ENCODE measurements at places on chromosomes 7 and 10. TPM values are rescaled to one million over a fixed set of nuclear protein-coding genes. Genes with fewer than 3 reads are reported as not detected.

BTBD16 gene
- not detected for total RNA-seq

- H3K36me3 ChIP-seq: no peaks in the 10 kb centered on the region
- no peak overlapping the region for H3K4me3 ChIP-seq
- no peaks in the 10 kb centered on the region for H3K27me3 ChIP-seq
- no peak overlapping the region for H3K27ac ChIP-seq
These were observed 8.0 kb downstream of the ELFN1 start for GRCh38 chr7:1678081-1678543.

GRCh38 chr7:109476409-109476808, 906.7 kb downstream of the DNAJB9 start:
- H3K36me3 ChIP-seq: no peaks in the 10 kb centered on the region
- no peaks in the 10 kb centered on the region for H3K4me1 ChIP-seq
- H3K27me3 ChIP-seq: no peaks in the 10 kb centered on the region
- H3K4me3 ChIP-seq: no peak overlapping the region
- DNase-seq: no peak

GRCh38 chr7:137611606-137612005, 235.2 kb downstream of the DGKI start:
- H3K27me3 ChIP-seq: no peaks in the 10 kb centered on the region
- H3K36me3 ChIP-seq: no peaks in the 10 kb centered on the region
- no peak for DNase-seq
- no peak overlapping the region for H3K4me3 ChIP-seq
- H3K4me1 ChIP-seq: no peaks in the 10 kb centered on the region

GRCh38 chr7:154844955-154845354, 158.0 kb downstream of the PAXIP1 start:
- no peak for DNase-seq
- H3K27ac ChIP-seq: no peak overlapping the region
- no peaks in the 10 kb centered on the region for H3K27me3 ChIP-seq
- H3K4me3 ChIP-seq: no peak overlapping the region

DNA sequence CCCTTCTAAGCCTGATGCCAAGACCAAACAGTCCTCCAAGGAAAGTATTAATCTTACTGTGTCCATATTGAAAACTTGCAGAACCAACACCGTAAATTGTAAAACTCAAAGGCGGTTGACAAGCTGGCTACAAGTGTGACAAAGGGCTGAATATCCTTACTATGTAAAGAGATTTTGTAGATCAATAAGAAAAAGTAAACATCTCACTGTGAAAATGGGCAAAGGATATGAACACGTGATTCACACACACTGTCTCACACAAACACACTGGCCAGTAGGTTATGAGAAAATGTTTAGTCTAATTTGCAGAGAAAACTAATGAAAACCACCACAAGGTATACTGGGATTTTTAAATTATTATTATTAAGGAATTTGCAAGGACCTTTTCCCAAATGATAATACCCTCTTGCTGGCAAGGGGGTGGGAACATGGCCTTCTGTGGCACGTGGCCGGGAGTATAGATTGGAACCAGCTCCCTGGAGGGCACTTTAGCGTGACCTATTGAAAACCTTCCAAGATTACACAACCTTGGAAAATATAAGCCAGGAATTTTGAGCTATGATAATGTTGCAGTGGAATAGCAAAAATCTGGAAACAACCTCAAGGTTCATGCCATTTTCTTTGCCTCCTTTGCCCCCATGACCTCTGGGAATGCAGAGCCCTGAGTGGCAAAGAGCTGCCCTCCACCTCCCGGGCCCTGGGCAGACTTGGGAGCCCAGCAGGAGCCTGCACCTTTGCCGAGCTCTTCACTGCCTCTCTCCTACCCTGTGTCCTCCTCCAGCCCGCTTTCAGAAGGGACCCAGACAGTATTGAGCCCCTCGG, 26.2 kb upstream of the SLC29A3 start:
- H3K27ac ChIP-seq: no peak overlapping the region
- no peaks in the 10 kb centered on the region for H3K27me3 ChIP-seq
- no peak for DNase-seq
- no peaks in the 10 kb centered on the region for H3K36me3 ChIP-seq
- no peak overlapping the region for H3K4me3 ChIP-seq

DNA sequence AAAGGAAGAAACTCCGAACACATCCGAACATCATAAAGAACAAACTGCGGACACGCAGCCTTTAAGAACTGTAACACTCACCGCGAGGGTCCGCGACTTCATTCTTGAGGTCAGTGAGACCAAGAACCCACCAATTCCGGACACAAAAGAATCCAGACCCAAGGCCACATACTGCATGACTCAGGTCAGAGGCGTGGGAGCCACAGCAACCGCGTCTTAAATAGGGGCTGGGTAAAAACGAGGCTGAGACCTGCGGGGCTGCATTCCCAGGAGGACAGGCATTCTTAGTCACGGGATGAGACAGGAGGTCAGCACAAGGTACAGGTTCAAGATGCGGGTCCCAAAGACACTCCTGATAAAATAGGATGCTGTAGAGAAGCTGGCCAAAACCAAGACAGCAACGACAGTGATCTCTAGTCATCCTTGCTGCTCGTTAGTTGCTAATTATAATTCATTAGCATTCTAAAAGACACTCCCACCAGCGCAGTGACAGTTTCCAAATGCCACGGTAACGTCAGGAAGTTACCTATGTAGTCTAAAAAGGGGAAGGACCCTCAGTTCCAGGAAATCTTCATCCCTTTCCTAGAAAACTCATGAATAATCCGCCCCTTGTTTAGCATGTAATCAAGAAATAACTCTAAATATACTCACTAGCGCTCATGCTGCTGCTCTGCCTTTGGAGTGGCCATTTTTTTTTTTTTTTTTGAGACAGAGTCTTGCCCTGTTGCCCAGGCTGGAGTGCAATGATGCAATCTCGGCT, 19.3 kb downstream of the AP5Z1 start:
- no peak overlapping the region for H3K27ac ChIP-seq
- peaks cover 17% of the 10 kb centered on the region for H3K36me3 ChIP-seq
- DNase-seq: no peak
- no peaks in the 10 kb centered on the region for H3K4me1 ChIP-seq
- no peak overlapping the region for H3K4me3 ChIP-seq
- no peaks in the 10 kb centered on the region for H3K27me3 ChIP-seq

GRCh38 chr10:124668517-124669051, 75.6 kb downstream of the FAM53B start:
- peaks cover 96% of the 10 kb centered on the region for H3K36me3 ChIP-seq
- peak overlapping the region; percentile 28 for H3K27ac ChIP-seq
- peaks cover 58% of the 10 kb centered on the region for H3K4me1 ChIP-seq
- DNase-seq: no peak
- H3K4me3 ChIP-seq: no peak overlapping the region

DNA sequence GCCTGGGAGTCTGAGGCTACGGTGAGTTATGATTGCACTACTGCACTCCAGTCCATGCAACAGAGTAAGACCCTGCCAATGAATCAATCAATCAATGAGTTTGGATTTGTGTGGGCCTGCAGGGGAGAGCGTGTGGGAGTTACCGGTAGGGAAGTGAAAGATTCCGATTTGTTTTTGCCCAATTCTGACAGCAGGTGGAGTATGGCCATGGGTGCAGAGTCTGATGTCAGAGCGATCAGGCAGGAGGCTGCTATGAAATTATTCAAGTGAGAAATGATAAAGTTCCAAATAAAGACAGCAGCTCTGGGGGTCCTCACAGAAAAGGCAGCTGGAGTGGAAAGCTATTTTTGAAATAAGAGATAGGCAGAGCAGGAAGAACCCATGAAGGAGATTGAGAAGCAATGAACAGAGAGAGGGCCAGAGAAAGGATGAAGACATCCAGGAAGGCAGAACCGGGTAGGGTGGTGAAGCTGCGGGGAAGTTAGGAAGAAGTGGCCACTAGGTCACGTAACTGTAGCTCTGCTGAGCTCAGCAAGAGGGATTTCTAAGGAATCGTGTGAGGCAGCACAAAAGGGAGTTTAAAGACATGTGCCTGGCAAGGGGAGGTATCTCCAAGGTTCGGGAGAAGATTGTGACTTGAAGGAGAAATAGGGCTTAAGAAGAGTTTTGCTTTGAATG, 93.7 kb upstream of the NMT2 start:
- no peaks in the 10 kb centered on the region for H3K4me1 ChIP-seq
- no peaks in the 10 kb centered on the region for H3K36me3 ChIP-seq
